Right cardiac atrium (tissue), 5 donors: ENCODE measurements at places on chromosomes 3 and 15.

DNA sequence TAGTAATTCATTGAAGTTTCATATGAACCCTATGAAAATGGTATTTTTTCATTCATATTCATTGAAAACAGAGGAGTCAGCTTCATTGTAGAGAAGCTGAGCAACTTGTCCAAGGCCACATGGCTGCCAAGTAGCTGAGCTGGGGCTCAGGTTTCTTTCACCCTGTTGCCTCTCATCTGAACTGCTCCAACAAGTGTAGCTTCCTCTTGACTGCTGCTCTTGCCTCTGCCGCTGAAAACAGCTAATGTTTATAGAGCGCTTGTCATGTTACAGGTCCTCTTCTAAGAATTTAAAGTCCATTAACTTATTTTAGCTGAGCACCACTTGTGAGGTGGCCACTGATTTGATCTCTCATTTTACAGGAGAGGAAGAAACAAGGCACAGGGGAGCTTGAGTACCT, 81.1 kb downstream of the PDCD6IP start:
- no peak for DNase-seq

- DNase-seq: no peak
These were observed 86.6 kb upstream of the AGBL1 start for GRCh38 chr15:85993116-85993515.

GRCh38 chr3:23550402-23550801, 255.4 kb upstream of the UBE2E1 start:
- DNase-seq: no peak

DNA sequence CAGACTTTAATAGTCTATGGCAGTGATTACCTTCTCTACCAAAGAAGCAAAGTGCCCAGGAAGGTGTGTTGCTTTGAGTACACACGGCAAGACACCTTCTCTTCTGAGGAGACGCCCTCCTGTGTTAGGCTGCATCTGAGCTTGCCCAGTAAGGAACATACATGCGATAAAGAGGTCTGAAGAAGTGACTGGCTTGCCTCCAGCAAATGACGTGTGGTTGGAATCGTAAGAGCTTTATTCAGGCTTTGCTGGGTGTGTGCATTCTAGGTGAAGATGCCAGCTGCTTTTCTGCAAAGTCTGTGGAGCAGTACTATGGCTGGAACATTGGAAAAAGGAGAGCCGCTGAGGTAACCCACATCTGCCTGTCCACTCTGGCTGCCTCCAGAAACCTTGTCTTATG, 22.4 kb downstream of the MAP6D1 start:
- no peak for DNase-seq

DNA sequence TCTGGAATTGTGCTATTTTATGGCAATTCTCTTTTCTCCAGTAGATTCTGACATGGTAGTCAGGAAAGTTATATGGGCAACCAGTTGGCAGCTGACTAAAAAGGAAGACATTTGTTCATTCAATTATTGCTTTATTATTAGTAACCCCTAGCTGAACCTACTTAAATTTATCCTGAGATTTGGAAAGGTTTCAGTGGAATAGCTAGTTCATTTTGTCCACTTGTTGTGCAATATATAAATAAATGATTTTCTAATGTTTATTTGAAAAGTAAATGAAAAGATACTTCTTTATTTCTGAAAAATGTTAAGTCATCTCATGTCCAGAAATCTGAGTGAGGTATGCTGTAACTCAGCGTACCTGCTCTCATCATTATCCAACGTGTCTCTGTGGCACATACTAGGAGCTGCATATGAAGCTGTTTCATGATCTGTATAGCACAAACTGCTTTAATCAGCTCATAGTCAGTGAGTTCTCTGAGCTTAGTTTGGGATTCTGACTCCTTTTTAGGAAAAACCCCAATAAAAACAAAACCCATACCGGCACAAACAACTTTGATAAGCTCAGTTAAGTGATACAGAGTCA, 35.9 kb downstream of the RARB start:
- no peak for DNase-seq
